Skin of body (tissue), 3 donors: ENCODE measurements at places on chromosomes 5 and 9. TPM values are rescaled to one million over a fixed set of nuclear protein-coding genes. Genes with fewer than 3 reads are reported as not detected.
A peak's percentile ranks its signal among the peaks of the same experiment; 100 is the strongest.

The ADRA1B gene
- 0.79 TPM for total RNA-seq

The NUTM2G gene
- not detected for total RNA-seq

The STC2 gene
- 0.69 TPM for total RNA-seq

The PKD2L2 gene
- 0.10 TPM for total RNA-seq

The NDUFA8 gene
- 27.1 TPM for total RNA-seq

The OLFML2A gene
- 49.1 TPM for total RNA-seq

GRCh38 chr9:130983970-130984369 is 25.0 kb upstream of the LAMC3 start:
- peak; percentile 50 for DNase-seq

- no peak for DNase-seq
Observed at GRCh38 chr9:9945966-9946365, 666.8 kb downstream of the PTPRD start.

DNA sequence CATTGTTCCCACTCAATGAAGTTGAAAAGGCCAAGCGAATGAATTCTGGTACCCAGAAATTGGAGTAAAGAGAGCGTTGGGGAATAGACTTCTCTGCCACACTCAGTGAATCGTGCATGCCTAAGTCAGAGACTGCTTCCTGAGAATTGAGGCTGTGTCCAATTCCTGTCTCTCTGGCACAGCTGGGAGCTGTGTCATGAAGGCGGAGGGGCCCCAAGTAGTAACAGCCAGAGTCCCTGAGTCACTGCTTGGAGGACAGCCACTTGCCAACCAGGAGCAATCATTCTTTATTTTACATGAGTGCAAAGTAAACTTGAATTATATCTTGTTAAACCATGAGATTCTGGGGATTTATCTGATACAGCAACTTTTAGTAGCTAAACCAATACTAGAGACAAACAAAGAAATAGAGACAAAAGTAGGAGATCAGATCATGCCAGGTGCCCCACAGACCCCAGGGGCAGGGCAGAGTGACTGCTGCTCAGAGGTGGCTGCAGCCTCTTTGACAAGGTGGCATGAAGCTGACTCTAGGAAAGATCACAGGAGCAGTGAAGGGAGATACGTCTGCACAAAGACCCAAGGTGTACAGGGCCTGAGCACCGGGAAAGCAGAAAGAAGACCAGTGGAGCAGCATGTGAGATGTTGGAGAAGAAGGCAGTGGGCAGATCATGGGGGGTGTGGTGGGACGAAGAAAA is 246.0 kb downstream of the GADD45G start:
- peak; percentile 31 for DNase-seq

DNA sequence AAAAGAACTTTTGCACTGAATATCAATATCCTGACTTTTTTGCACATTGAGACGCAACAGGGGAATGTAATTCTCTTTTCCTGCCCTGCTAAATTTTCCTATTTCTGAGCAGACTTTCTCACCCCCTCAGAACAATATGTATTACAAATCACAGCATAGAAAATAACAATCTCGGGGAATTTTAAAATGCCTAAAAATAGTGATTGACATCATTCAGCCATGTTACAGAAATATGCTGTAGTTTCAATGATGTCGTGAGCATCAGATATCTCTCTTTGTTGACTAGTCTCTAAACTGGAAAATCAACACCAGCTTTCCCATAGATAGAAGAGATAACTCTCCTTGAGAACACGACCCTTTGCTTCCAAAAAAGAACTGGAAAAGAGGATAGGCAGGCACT is 166.7 kb downstream of the ZDHHC21 start:
- DNase-seq: no peak

GRCh38 chr5:110917161-110917875 is 154.2 kb upstream of the TSLP start:
- no peak for DNase-seq

GRCh38 chr9:129322641-129323375 is 144.7 kb upstream of the IER5L start:
- DNase-seq: no peak

DNA sequence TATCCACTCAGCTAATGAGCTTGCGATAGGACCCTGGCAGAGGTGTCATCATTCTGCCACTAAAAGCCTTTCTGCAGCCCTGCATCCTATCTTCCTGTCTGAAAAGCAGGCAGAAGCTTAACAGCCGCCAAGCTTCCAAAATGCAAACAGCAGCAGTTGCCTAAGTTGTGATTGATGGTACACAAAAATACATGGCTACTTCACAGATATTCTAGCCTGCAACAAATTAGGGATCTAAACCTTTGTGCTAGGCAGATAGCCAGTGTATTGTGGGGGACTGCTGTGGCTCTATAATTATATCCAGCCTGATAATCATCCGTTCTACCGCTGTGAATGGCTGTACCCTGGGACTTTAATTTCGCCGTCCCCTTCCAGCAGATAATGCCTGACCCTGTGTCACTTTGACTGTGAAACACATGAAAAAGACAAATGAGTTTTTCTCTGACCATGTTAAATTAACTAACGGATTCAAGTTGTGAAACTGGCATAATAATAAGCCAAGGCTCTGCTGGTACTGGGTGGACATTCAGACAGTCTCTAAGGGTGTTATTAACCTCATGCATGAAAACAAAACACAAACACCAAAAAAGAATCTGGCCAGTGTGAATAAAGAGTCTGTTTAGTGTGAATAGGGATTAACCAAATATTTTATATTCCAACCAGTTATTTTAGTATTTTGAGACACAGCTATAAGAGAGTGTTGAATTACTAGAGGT is 45.9 kb downstream of the SEMA6A start:
- peak; percentile 22 for DNase-seq

- DNase-seq: peak; percentile 11
Observed at GRCh38 chr5:2128686-2129355, 246.1 kb upstream of the IRX4 start.

DNA sequence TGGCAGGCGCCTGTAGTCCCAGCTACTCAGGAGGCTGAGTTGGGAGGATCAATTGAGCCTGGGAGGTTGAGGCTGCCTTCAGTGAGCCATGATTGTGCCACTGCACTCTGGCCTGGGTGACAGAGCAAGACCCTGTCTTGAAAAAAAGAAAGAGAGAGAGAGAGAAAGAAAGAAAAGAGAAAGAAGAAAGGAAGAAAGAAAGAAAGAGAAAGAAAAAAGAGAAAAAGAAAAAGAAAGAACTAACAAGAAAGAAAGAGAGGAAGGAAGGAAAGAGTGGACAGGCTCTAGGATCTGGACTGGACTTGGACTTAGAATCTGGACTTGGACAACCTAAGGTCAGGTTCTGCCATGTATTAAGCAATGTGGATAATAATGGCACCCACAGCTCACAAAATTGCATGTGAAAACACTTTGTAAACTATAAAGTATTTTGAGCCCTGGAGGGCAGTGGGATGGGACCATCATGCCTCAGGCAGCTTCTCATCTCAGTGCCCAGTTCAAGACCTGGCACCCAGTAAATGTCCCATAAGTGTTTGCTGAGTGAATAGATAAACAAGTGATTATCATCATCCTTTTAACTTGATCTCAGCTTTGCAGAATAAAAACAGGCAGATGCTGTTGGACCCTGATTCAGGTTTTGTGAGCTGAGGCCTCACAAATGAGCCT is 12.8 kb upstream of the PHF19 start:
- DNase-seq: no peak

DNA sequence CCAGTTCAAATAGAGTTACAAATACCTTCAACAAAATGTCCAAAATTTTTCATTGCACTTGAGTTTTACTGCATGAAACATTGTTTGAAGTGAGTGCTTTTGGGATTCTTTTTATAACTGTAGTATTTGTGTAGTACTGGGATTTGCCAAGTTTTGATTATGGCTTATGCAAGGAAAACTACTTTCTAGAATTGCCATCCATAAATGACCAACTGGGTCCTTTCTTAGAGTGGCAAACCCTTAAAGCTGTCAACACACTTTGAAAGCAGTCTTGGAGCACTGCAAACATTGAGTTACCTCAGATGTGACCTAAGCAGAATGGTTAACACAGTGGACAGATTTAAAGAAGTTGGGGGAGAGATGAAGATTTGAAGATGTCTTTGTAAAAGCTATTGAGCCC is 379.6 kb upstream of the ZNF608 start:
- no peak for DNase-seq
